ENCODE measurements at places on chromosomes 2 and 18. TPM values are rescaled to one million over a fixed set of nuclear protein-coding genes. Genes with fewer than 3 reads are reported as not detected.

- DNase-seq: no peak
Observed at GRCh38 chr2:236764716-236765115, 195.1 kb downstream of the ACKR3 start.

DNA sequence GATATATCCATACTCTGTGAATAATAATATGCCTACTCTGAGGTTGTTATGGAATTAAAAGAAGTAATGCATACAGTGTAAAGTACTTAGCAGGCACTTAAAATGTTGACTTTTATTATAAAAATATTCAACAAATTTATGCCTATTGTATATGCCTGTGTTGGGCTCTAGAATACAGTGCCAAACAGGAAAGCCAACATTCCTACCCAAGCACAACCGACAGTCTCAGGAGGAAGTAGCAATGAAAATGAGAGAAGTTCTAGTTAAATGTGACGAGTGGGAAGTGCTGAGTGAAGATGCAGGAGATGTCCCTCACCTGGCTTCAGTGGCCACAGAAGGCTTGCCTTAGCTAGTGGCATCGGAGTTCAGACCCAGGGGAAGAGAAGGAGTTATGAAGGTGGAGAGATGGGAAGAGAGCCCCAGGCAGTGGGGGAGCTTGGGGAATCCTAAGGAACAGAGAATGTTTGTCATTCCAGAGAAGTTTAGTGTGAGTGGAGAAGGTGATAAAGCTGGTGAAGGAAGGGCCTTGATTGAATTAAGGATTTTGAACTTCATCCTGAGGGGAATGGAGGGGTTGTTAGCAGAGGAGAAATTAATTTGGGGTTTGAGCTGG lies 105.4 kb upstream of the CNGA3 start:
- DNase-seq: peak; percentile 6

- DNase-seq: no peak
Observed at GRCh38 chr2:66466433-66466832, 31.5 kb downstream of the MEIS1 start.

GRCh38 chr2:1588051-1588977 lies 156.0 kb downstream of the PXDN start:
- no peak for DNase-seq

DNA sequence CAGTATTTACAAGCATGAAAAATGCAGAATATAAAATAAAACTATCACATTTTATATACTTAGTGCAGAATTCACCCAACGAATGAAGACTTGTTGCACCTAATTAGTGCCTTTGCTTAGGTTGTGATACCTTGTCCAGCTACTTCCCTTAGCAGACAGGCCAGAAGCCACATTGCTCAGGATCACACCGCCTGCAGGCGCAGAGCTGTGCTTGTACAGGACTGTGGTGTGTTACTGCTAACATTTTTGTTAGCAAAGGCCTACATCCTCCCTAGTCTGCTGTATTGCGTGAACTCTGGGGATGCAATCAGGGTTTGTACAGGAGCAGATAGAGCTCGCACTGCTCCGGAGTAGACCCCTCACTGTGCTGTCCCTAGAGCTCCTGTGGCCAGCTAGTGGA lies 336.9 kb downstream of the CBLN2 start:
- DNase-seq: no peak

- no peak for DNase-seq
Observed at GRCh38 chr2:205733648-205734047, 51.3 kb downstream of the NRP2 start.

DNA sequence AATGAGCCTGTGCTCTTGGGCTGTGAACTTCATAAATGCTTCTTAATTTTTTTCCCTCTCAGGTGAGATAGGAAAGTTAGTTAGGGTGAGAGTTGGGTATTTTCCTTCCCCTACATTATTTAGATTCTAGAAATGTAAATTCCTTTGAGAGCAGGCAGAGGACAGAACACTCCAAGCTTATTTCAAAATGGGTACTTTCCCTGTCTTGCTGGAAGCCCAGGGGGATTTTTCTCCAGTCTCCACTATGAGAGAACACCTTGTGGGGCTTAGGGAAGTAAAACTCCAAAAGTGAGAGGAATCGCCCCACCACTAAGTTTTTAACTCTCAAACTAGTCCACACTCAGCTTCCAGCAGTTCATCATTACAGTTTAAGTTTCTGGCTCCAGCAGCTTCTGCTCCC lies 253.2 kb upstream of the CTAGE1 start:
- no peak for DNase-seq

DNA sequence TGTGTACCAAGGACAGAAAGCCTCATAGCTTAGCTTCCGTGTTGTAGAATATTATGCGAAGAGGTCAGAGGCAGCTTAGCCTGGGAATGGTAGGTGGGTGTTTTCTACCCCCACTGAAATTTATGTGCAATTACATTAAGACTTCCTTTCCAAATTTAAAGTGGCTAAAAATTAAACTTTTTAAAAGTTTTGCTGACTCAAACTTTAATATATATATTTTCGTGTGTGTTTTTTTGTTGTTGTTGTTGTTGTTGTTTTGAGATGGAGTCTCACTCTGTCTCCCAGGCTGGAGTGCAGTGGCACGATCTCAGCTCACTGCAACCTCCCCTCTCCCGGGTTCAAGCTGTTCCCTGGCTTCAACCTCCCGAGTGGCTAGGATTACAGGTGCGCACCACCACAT lies 4.3 kb upstream of the RAB1A start:
- DNase-seq: no peak

- no peak for DNase-seq
Observed at GRCh38 chr18:48656176-48656575, 117.3 kb downstream of the CTIF start.

GRCh38 chr18:48962252-48962993 lies 11.7 kb upstream of the SMAD7 start:
- no peak for DNase-seq

DNA sequence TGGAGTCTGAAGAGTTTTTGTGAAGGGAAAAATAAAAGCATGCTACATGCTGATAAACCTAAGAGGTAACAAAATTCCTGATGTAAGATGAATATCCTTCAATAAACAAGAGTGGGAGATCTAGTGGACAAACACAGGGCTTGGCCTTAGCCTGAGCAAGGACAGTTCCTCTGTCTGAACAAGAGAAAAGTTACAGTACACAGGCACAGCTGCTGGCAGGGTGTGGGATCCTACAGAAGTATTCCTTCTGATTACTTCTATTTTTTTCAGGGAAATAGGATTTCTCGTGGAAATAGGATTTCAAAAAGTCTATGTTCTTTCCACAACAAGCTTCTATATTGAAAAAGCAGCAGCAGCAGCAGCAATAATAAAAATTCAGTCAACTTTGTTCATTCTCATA lies 54.1 kb downstream of the NBAS start:
- no peak for DNase-seq

- DNase-seq: no peak
Observed at GRCh38 chr2:96131813-96132745, 6.2 kb downstream of the ASTL start.

DNA sequence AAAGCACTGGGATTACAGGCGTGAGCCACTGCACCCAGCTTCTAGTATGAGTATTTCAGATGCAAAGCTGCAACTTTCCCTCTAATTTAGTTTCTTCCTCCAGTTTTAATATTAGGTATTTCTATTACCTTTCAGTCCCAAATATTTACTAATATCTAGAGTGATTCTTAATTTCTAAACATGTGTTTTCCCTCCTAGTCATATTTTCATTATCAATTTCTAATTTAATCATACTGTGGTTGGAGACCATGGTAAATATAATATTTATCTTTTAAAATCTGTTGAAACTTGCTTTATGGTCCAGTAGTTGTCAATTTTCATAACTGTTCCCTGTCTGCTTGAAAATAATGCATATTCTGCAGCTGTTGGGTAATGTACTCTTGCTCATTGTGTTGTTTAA lies 245.9 kb upstream of the REV1 start:
- no peak for DNase-seq

- no peak for DNase-seq
Observed at GRCh38 chr2:105950521-105951383, 206.0 kb downstream of the NCK2 start.

- DNase-seq: no peak
Observed at GRCh38 chr18:78165525-78165924, 814.1 kb upstream of the SALL3 start.

DNA sequence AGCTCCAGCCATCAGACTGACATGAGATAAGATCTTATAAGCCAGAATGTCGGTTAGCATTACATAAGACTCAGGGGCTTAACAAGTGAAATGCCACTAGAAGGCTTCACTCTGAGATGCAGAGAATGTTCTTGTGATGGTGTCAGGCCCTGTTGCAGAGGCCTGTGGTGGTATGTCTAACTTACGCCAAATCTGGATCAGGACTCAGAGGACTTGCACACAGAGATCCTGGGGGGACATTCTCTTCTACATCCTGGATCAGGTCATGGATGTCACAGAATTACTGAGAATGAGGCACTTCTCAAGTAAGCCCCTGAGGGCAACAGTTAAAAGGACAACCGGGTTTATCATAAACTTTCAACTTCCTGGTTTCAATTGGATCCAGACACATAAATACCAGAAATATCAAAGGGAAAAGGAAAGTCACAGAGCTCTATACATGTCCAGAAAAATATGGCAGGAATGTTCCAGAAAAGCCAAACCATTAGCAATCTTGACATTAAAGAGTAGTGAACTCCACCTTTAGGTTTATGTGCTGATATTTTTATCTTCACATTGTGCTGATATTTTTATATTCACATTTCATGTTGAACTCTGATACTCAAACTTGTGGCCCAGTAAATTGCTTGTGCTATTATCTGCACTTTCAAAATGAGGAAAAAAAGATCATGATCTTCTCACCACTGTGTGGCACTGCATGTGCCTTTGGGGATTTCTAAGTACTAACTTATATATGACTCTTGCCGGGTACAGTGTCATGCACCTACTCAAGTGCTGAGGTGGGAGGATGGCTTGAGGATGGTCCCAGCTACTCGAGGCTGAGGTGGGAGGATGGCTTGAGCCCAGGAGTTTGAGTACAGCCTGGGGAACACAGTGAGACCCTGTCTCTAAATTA lies 137.5 kb upstream of the RNF152 start:
- DNase-seq: no peak

DNA sequence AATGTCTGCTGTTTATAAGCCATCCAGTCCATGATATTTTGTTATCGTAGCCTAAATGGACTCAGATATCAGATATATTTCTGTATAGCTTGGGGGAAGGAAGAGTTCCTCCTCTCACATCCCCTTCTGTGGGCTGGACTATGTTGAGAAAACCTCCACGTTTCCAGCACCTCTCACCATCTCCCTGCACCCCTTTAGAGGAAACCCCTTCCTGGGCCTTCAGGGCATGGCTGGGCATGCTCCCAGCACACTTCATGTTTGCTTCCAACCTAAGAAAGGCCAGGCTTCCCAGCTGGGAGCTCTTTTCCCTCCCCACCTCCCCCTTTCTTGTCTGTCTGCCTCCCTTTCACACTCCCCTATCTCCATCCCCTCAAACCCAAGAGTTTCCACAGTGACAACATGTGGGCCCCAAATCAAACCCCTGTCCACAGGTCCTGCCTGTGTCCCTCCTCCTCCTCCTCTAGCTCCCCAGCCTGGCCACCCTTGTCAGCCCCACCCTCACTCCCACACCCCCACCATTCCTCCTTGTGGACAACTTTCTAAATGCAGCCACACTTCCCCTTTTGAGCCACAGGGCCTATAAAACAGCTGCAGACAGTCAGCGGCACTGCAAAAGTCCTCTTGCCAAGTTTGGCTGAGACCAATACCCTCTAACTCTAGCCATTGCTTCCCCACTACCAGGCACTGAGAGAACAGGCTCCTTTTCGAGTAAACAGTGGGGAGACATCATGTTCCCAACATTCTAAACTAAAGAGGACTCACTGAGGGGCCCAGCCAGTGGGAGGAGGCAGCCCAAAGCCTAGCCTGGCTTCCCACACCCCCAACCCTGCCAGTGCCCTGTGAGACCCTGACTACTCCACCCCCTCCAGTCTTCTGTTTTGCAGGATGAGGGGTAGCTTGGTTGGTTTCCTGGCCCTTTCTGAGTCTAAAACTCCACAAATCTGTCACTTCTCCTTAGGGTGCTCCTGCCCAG lies 120.5 kb downstream of the ZFP36L2 start:
- DNase-seq: peak; percentile 56

DNA sequence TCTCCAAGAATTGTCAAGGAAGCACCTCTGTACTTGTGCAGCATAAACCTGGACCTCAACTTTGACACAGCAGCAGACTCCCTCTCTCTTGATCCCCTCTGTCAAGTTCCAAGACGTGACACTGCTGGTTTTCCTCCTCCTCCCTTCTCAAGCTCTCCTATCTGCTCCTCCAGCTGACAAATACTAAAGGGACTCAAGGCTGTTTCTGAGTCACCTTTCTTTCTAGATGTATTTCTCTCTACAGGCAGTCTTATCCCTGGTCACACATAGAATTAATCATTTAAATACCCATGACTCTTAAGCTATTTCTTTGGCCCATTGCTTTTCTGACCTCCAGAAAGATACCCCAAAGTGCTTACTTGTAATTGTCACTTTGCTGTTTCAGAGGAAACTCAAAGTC lies 53.5 kb downstream of the SEPTIN10 start:
- DNase-seq: peak; percentile 63

GRCh38 chr2:69013840-69014821 lies 1.2 kb downstream of the ANTXR1 start:
- DNase-seq: peak; percentile 16

DNA sequence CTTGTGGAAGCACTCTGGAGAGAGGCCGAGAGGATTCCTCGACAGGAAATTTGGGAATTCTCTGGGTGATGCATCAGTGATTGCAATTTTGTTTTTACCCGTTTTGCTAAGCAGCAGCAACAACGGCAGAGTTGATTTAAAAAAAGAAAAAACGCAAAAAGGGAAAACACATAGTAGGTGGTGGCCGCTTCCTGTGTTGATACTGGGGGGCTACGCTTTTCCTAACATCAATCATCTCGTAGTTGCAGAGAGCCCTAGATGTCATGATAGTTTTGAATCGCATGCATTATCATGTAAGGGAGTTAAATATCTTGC lies 271 bp upstream of the RBM43 start:
- DNase-seq: no peak

GRCh38 chr2:44777537-44777936 lies 164.0 kb upstream of the SIX3 start:
- no peak for DNase-seq

DNA sequence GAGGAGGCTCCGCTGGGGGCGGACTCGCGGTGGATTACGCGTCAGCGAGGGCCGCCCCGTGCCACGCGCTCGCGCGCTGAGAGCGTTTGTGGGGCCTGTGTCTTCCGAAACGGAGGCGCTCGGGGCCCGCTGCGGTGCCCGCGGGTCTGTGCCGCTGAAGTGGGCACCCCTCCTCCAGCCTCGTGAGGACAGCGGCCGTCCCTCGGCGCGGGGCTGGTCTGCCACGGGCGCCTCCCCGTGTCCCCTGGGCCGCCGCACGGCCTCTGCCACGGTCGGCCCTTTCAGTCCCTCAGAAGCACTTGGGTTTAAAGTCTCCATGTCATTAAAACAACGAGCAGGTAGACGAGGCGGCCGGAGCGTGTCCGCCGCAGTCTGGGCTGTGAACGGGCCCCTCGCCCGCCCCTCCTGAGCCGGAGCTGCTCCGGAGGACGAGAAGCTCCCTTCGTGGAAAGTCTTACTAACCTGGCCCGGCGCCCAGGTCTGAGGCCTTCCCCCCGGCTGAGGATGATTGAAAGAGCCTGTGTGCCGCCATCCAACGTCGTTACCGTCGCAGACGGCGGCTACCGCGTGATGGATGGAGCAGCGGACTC lies 97.6 kb downstream of the NFATC1 start:
- no peak for DNase-seq

Gene GCA
- total RNA-seq: 18.7 TPM

Gene TMEM18
- total RNA-seq: 25.5 TPM

Gene MEP1B
- not detected for total RNA-seq

Gene KCNF1
- 1.3 TPM for total RNA-seq

Gene NT5DC4
- total RNA-seq: not detected

Gene FIGN
- total RNA-seq: 1.5 TPM

Gene NEURL3
- total RNA-seq: 0.40 TPM

Gene SPATA3
- total RNA-seq: not detected

Gene PDE11A
- total RNA-seq: 0.23 TPM

Gene DHRS9
- total RNA-seq: 0.22 TPM

Gene TRIB2
- total RNA-seq: 35.2 TPM

Gene CRYGD
- total RNA-seq: not detected
